Memory B cell (primary cell): ENCODE measurements at places on chromosomes 12 and 14.

DNA sequence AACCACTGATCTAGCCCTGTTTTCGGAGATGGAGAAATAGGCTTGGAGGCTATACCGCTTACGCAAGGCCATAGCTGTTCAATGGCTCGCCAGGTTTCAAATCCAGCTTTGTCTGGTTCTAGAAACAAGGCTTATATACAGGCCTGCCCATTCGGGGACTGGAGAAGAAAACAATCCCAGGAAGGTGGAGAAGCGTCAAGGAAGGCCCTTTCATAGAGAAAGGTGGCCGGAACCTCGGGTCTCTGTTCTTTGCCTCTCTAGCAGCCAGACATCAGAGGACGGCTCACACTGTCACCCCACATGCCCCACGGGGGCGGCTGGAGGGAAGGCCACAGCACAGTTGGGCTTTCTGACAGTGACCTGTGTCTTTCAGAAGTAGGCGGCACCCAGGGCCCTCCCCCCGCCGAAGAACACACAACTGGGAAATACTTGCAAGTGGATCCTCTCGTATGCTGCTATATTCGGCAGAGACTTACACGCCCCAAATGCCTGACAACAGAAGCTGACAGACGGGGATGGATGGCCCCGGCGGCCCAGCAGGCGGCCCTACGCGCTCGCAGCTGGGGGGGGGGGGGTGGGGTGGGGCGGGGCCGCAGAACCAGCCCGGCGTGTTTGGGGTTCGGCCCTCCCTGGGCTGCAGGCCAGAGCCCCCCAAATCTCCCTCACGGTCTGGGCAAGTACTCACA is 4.5 kb upstream of the SETD1B start:
- DNase-seq, result no peak

- DNase-seq, result no peak
Observed at GRCh38 chr12:47781479-47782371, 8.7 kb downstream of the SLC48A1 start.

- DNase-seq, result no peak
Observed at GRCh38 chr12:48824112-48824511, 5.8 kb downstream of the CACNB3 start.

- DNase-seq, result no peak
Observed at GRCh38 chr14:34723867-34724266, 9.5 kb upstream of the CFL2 start.

DNA sequence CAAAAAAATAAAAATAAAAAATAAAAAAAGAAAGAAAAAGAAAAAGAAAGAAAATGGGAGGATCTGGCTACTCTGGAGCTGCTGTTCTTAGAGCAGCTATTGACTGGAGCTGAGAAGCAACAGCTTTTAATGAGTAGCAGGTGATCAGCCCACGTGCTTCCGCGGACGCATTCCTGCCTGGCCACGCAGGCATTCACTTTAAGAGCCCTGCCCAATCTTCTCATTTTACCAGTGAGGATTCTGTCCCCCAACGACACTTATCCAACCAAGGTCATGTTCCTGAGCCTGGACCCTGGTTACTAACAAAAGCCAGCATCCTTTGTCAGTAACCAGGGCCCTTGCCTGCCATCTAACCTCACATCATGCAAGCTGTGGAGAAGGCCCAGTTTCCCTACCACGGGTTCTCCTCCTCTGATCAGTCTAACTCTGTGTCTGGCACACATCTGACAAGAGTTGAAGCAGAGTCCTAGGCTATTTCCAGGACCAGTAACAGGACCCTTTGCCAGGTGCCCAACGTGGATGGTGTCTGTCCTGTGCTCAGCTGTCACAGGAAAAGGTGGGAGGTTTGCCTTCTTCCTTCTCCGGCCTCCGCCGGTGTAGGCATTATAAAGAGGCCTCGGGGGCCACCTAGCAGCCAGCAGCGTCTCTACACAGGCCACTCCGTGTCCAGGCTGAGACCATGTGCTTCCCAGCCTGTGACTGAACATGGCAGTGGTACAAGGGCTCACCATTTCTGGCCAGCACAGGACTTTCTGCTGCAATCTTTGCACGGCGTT is 60.9 kb upstream of the GPATCH2L start:
- DNase-seq, result no peak

GRCh38 chr12:52433501-52434080 is 580 bp downstream of the KRT75 start:
- DNase-seq, result no peak

DNA sequence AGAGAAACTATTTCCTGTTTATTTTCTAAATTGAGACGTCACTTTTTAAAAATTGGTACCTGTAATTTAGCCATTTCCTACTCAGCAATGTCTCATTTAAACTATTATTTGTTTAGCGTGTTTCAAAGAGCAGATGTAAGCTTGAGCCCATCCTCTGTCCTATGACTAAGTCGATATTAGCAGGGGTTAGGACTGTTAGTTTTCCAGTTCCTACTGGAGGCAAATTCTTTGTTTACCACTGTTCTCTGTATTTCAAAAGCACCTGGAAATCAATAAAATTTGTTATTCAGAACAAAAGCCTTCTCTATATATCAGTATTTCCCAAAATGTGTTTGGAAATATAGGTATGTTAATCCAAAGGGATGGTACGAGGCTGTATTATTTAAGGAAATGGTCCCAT is 42.4 kb downstream of the MDM2 start:
- no peak for DNase-seq

GRCh38 chr14:89667983-89668382 is 250.9 kb upstream of the FOXN3 start:
- DNase-seq, result no peak

- DNase-seq, result no peak
Observed at GRCh38 chr12:48366131-48366530, 15.4 kb upstream of the ZNF641 start.
